ENCODE measurements at places on chromosomes 4 and X. TPM values are rescaled to one million over a fixed set of nuclear protein-coding genes. Genes with fewer than 3 reads are reported as not detected.

DNA sequence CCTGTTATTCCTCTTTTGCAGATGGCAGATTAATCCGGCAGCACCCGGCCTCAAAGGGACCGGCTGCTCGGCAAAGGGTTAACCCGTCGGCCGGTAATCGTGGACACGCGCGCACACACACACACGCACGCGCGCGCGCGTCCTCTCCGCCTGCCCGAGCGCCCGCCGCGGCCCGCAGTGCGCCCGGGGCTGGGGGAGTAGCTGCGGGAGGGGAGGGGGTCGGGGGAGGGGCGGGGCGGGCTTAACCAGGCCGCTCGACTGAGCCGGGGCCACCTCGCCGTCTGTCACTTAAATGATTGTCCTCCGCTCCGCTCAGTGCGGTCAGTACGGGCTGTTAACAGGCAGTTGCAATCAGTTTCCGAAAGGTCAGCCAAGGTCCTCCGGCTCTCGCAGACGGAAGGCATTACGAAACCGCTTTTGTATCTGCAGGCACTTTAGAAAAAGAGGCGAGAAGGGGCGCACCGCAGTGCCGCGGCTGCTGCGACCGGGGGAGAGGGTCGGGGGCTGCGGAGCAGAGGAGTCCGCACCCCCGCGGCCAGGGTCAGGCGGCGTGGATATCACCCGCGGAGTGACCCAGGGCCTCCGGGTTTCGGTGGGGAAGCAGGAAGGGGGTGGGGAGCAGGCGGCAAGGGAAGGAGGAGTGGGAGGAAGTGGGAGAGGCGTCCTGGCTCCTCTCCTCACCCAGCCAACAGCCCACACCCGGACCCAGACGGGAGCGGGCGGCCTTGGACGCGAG lies 57.3 kb upstream of the BCOR start:
- no peak for DNase-seq

DNA sequence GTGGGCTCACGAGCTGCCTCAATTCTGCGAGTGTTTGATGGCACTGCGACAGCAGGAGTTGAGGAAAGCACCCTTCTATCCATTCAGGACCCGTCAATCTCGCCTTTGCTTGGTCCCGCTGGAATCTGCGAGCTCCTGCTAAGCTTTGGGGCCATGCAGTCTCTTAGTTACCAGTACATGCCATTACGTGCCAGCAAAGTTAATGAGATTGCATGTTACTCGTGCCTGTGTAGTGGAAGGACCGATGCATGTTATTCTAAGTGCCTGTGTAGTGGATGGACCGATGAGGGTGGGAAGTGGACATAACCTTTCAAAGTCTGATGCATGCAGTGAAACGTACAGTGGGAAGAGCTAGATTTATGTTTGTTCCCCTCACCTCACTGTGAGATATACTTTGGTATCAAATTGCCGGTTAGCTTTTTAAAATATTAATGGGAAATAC lies 569 bp downstream of the RPS3A start:
- DNase-seq = no peak

- no peak for DNase-seq
These were observed 105.7 kb downstream of the PSAPL1 start for GRCh38 chr4:7328913-7329638.

DNA sequence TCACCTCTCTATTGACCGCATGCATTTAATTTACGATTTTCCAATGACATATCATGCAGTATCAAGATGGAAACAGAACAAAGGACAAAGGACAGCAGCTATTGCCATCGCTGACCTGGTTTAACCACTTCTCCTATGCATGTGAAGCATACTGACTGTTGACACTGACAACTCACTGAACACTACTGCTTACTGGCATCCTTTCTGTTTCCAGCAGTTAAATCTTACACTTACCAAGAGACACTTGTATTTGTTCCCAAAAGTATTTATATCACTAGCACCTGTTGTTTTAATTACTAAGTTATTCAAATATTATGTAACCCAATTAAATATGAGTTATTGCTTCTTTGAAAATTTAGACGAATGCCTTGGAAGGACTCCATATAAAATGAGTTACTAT lies 176.7 kb downstream of the PDGFC start:
- no peak for DNase-seq

DNA sequence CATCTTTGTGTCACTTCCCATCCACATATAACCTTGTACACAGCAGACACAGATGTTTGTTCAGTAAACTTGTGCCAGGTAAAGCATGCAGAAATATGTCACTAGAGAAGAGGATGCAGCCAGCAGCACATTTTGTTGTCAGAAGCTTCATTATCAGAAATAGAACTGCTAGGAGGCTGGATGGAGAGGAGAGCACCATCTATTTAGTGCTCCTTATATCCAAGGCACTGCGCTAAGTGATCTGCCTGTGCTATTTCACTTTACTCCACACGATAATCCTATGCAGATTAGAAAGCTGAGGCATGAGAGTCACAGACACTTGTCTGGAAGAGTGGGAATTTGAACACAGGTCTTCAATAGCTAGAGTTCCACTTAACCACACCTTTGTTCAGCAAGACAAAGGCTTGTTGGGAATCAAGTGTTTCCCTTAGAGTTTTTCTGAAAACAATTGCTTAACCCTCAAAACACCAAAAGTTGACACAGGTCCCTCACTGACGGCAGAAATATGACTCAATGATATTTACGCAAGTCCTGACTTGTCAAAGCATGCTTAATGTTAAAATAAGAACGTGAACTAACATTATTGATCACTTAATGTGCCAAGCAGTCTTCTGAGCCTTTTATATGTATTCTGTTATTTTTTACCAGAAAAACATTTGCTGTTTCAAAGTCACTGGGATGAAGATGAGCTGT lies 1.2 kb upstream of the QDPR start:
- DNase-seq = no peak

- no peak for DNase-seq
These were observed 23.7 kb upstream of the HELT start for GRCh38 chr4:184994623-184995010.

DNA sequence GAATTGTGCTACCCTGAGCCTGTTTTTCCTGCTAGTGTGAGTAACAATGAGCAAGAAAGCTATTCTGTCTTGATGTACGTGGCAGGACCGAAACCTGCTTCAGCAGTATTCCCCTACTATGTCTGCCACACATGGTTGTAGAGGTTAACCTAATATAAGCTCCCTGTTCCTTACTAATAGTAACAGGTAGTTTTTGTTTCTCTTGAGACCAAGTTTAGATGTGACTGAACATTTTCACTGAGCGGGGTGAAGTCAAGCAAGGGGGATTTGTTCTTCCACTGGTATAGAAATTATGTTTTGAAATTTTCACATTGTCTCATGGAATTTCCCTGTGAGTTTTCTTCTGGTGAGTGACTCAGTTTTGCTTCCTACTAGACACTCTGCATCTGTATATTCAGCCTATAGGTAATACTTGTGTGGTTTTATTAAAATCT lies 37.3 kb downstream of the RRAGB start:
- no peak for DNase-seq

GPR34 gene
- total RNA-seq = 0.58 TPM

NUP62CL gene
- 4.0 TPM for total RNA-seq

Data from activated T-cell treated with anti-CD3 and anti-CD28 coated beads, Interleukin-2, amount 50 U/mL, for 72 hours (primary cell).